ENCODE measurements at places on chromosomes 2 and 18.

GRCh38 chr2:122749405-122749804 lies 994.0 kb downstream of the TSN start:
- DNase-seq, result no peak

GRCh38 chr2:200856806-200857205 lies 7.7 kb downstream of the CLK1 start:
- no peak for DNase-seq

- DNase-seq, result peak; percentile 97
Measured at GRCh38 chr2:105403783-105404698, 5.2 kb upstream of the FHL2 start.

GRCh38 chr2:109164739-109165221 lies 35.8 kb downstream of the SH3RF3 start:
- peak; percentile 81 for DNase-seq

DNA sequence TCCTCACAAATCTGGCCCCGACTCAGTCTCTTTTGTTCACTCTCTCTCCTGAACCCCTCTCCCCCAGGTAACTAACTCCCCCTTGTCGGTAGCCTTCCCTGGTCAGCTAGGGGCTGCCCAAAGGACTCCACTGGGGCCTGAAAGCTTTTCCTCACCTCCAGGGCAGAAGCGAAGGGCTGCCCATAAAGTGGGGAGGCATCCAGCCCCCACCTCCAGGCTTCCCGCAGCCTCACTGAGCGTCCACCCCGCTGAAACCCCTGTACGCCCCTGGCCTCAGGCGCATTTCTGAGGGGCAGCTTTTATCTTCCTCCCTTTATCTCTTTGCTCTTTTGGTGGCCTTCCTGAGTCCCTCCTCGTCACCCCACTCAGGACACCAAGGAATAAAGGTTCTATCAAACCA lies 249.3 kb downstream of the CYP26B1 start:
- no peak for DNase-seq

DNA sequence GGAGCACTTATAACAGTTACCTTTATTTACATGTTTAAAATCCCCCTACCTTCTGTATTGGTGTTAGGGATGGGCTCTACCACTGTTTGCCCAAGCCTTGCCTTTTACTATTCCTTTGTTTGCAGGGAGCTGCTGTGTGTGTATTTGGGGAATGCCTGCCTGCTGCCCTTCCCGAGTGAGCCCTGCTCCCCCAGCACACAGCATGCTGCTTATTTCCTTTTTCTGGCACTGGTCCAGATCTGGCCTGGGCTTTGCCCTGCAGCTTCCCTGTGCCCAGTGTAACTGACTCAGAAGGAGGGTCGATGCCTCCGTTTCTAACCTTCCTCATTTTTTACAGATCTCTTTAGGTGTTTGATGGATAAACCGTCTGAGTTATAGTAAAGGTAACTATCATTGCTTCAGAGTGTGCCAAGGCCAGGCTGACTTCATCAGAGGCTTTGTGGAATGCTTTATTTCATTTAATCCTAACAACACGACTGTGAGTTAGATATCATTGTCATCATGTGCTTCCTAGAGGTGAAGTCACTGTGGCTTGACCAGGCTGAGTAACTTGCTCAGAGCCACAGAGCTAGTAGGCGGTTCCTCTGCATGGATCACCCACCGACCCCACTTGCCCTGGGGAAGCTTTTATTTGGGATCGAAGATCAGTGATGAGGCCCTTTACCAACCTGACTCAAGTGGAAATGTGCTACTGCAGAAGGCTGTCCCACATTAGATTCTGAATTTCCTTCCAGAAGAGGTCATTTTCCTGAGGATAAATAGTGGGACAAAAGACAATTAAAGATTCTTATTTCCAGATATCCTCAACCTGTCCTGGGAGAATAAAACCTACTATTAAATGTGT lies 238.8 kb downstream of the ZNF407 start:
- peak; percentile 51 for DNase-seq

- DNase-seq, result no peak
Measured at GRCh38 chr2:119350311-119350998, 16.2 kb downstream of the C2orf76 start.

DNA sequence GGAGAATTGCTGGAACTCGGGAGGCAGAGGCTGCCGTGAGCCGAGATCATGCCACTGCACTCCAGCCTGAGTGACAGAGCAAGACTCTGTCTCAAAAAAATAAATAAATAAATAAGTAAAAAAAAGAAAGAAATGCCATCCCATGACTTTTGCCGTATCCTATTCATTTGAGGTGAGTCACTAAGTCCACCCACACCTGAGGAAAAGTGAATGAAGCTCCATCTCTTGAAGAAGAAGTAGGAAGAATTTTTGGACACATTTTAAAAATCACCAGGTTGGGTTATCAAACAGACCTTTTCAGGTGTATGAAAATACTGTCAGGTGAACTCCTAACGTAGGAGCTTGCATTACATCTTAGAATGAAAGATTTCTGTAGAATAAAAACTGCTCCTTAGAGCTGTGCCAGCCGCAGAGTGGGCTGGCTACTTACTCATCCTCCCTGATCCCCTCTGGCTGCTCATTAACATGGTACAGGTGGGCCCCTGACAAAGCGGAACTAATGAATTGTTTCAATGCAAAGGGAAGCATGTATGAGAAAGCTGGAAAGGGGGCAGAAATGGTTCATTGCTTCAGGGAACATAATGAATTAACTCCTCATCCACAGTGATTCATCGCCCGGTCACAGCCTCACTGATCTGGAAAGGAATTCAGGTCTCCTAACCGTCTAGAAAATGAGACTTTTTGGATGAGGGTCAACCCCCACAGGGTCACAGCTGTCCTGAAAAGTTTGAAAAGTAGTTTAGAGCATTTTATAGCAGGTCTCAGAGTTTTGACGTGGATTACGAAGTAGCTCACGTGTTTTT lies 191.4 kb downstream of the SPP2 start:
- peak; percentile 89 for DNase-seq

GRCh38 chr2:85945586-85945985 lies 56.8 kb upstream of the ST3GAL5 start:
- no peak for DNase-seq

DNA sequence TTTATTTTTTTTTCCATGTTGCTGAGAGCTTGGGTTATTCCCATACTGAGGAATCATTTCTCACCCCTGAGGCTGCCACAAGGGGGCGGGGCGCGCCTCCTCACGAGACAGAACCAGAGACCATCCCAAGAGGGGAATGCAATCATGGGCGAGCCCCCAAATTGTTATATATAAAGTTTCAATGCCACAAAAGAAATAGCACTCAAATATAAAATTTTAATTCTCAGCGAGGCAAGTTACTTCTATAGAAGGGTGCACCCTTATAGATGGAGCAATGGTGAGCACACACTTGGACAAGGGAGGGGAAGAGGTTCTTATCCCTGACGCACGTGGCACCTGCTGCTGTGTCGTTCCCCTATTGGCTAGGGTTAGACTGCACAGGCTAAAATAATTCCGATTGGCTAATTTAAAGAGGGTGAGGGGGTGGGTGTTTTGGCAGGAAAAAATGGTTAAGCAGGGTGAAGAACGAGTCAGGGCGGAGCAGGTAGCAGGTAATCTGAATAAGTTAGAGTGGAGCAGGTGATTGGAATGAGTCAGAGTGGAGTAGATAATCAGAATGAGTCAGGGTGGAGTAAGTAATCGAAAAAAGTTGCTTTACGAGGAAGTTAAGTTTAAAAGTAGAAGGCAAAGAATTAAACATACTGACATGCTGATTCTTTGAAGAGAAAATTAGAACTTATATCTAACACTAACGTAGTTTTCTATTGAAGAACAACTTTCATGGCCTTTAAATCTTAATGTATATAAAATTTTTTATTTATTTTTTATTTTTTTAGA lies 177.5 kb downstream of the MTCL1 start:
- DNase-seq, result no peak

DNA sequence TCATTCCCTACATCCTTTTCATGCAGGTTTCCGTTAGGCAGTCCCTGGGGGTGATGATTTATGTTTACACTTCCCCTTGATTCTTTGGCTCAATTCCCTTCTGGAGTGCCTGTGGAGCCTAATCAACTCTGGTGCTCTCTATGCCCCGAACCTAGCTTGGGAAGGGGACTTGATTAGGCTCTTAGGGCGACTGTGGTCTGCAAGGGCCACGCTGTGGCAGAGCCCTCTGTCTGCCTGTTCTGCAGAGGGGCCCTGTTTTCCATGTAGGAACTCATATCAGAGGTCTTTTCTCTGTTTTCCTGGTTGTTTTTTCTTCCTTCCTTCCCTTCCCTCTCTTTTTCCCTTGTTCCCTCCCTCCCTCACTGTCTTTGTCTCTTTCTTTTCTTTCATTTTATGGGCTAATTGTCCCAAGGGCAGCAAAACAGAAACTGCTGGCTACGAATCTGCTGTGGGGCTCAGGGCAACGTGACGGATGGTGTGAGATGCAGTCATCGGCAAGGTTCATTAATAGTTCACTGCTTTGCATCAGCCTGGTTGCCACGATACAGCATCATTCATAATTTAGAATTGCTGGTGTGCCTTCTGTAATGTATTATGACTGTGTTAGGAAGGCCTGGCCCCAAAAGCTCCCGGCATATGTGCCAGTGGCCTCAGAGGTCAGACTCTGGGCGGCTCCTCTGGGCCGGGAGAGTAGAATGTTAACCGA lies 134.5 kb downstream of the NAPG start:
- peak; percentile 6 for DNase-seq

GRCh38 chr2:225276207-225276606 lies 123.3 kb upstream of the NYAP2 start:
- DNase-seq, result no peak

DNA sequence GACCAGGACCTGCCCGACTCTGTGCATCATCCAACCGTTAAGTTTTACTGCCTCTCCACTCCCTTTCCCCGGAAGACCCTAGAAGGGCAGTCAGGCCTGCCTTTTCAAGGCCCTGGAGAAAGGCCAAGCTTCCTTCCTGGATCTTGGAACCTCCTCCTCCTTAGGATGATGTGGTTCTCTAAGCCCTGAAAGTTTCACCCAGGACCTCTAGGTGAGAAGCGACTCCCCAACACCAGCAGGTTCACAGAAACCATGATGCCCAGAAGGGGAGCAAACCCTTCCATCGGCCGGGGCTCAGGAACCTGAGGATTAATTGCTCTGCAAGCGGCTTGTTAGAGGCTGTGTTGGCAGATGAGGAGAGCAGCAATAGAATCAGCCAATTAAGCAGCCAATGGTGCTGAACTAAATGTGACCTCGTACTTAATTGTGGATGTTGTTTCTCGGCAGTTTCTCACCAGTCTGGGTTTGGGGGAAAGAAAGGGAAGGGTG lies 94.2 kb upstream of the FZD7 start:
- no peak for DNase-seq

DNA sequence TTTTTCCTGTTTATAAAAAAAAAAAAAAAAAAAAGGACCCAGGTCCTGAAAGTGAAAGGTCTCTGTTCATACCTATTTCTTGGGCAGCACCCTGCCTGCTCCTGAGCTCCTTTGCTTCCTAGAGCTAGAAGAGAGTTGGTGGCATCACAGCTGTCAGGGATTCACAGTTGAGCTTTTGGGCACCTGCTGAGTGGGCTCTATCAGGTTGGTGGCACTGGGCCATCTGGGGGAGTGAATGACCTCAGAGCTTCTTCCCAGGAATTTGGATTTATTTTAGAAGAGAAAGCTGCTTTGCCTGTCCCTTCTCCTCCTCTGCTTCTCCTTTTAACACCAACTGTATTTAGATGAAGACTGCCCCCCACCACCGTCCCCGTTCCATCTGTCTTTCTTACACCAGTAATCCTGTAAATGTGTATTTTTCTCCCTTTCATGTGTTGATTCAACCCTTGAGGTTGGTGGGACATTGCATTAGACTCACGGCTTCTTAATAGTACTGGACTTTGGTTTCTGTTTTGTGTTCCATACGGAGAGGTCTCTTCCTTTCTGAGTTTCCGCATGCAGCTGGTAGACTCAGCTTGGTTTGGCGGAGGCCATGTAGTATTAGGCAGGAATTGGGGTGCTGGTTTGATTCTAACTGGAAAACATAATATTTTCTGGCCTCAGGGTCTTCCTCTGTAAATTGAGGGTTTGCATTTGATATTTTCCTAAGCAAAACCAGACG lies 7.6 kb upstream of the MGAT5 start:
- no peak for DNase-seq

- no peak for DNase-seq
Measured at GRCh38 chr18:11261486-11261885, 112.1 kb upstream of the PIEZO2 start.

DNA sequence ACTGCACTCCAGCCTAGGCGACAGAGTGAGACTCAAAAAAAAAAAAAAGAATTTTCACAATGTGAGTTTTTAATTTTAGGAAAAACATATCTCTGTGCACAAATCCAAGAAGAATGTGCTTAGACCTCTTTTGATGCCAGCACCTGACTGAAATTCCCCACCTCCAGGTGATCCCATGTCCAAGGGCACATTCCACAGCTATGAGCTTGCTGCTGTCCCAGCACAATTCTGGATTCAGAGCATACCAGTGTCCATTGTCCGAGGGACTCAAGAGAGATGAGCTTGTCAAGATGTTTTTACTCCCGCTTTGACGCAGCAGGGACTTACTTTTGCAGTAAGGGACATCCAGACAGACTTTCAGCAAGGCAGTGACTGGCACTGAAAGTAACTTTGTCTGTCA lies 489.1 kb upstream of the ACVR2A start:
- DNase-seq, result no peak

GRCh38 chr18:61006687-61007224 lies 326.5 kb upstream of the CDH20 start:
- DNase-seq, result no peak

DNA sequence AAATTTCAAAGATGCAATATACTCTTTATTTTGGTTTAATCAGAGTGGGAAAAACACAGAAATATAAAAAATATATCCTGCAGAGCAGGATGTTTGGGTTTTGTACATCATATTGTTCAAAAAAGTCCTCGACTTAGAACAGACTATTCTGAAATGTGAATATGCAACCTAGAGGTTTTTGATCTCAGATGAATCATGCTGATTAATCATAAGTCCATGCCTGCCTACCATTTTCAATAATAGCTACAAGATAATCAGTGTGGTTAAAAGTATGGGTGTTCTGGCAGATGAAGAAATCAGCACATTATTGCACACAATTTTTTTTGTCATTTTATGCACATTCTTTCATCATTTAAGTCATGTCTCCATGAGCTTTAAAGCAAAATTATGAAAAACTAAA lies 1261.0 kb upstream of the NXPH2 start:
- no peak for DNase-seq

DNA sequence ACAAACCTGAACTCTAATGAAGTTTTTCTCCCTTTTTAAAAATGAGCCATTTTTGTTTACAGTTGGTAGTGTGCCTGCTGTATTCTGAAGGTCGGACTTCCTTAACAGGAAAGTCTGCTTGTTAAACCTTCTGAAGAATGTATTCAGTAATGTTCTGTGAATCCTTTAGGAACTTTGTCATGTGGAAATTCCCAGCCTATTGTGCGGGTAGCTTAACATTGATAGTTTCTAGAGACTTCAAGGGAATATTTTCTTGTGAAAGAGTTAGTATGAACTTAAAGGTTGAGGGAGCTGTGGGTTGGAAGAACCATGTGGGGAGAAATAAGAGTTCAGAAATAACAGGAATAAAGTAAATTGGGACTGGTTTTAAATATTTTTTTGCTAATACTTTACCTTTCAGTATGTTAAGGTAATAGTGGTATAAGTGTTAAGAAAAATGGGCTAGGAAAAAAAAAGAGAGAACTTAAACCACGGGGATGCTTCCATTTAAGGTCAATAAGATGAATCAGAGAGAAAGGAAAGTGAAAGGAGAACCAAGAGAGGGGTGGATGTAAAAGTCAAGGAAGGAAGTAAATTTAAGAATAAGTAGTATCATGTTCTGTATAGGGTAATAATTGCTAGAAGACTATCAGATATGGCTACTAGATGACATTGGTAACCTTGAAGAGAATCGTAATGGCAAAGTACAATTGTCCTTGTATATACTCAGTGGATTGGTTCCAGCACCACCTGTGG lies 90.5 kb downstream of the PMS1 start:
- DNase-seq, result no peak

GRCh38 chr18:21777814-21778213 lies 37.2 kb downstream of the MIB1 start:
- DNase-seq, result no peak
